ENCODE measurements at places on chromosomes 7 and 10.

- DNase-seq = no peak
Observed at GRCh38 chr7:148863324-148863723, 20.8 kb downstream of the EZH2 start.

DNA sequence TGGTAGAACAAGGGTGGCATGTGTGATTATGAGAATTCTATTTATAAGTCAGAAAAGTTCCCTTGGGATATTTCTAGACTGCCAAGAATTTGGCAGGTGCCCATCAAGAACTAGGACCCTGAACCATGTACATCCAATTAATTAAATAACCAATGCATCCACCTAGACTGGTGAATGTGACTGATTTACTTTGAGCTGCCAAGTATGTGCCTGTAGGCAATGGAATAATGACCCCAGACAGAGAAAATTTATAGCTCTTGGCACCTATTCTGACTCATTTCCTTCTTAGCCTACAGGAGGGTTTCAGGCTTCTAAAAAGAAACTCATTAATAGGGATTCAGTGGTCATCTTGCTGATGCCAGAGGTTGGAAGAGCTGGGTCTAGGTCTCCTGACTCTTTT lies 54.9 kb downstream of the KCNH2 start:
- no peak for DNase-seq

- no peak for DNase-seq
Observed at GRCh38 chr7:27091105-27091504, 4.7 kb downstream of the HOXA1 start.

DNA sequence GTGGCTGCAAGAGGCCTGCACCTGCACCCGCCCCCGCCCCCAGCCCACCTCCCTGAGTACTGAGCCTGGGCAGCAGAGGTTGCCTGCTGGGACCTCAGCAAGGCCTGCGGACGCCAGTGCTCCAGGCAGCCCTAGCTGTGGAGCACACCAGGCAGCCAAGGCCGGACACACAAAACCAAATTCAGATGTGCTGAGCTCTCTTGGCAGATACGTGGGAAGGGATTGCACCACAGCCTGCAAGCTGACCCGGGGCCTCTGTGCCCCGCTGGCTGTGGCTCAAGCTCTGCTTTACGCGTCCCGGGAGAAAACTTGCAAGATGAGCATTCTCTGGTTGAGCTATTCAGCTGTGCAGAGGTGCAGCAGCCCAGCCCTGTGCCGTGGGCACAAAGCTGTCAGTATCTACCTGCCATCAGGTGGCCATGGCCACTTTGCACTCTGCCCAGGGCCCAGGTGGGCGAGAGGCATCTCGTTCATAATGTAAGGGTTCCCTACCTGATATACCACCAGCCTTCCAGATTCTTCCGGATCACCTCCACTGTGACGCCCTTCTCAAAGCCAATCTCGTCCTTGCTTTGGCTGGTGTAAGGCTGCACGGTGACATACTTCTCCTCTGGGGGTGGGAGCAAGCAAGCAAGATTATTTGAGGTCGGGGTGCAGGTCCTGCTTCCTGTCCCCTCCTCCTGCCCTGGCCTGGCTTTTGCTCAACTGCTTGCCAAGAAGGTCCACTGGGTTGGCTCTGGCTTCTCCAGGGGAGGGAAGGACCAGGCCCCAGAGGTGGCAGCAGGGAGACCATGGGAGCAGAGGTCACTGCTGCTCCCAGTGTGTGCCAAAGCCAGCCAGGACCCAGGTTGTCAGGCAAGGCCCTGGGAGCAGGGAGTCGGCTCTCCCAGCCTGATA lies 123.4 kb downstream of the NEURL1 start:
- no peak for DNase-seq
